Activated CD8-positive, alpha-beta T cell treated with anti-CD3 and anti-CD28 coated beads for 36 hours (primary cell): ENCODE measurements at places on chromosomes 5 and 9. TPM values are rescaled to one million over a fixed set of nuclear protein-coding genes. Genes with fewer than 3 reads are reported as not detected.

- H3K4me3 ChIP-seq, result no peak overlapping the region
- no peaks in the 10 kb centered on the region for H3K36me3 ChIP-seq
- no peak overlapping the region for H3K27ac ChIP-seq
- peaks cover 3% of the 10 kb centered on the region for H3K27me3 ChIP-seq
- peaks cover 10% of the 10 kb centered on the region for H3K4me1 ChIP-seq
These were observed 7.9 kb upstream of the OXCT1 start for GRCh38 chr5:41878173-41878572.

Gene DCTN4
- total RNA-seq, result 35.5 TPM

- no peaks in the 10 kb centered on the region for H3K27me3 ChIP-seq
- H3K4me3 ChIP-seq, result no peak overlapping the region
- H3K36me3 ChIP-seq, result no peaks in the 10 kb centered on the region
- H3K4me1 ChIP-seq, result peaks cover 2% of the 10 kb centered on the region
- no peak overlapping the region for H3K27ac ChIP-seq
These were observed 29.0 kb downstream of the RGS3 start for GRCh38 chr9:113492343-113493202.

Gene ANKRD55
- total RNA-seq, result not detected

Gene PPP2R2B
- total RNA-seq, result 0.65 TPM

Gene CENPK
- total RNA-seq, result 70.9 TPM

Gene SMIM33
- total RNA-seq, result 0.16 TPM

GRCh38 chr5:111950660-111951059, 193.7 kb upstream of the NREP start:
- no peaks in the 10 kb centered on the region for H3K4me1 ChIP-seq
- no peaks in the 10 kb centered on the region for H3K36me3 ChIP-seq
- H3K27me3 ChIP-seq, result no peaks in the 10 kb centered on the region
- H3K27ac ChIP-seq, result no peak overlapping the region
- no peak overlapping the region for H3K4me3 ChIP-seq
- DNase-seq, result no peak

Gene TIGD6
- total RNA-seq, result 2.2 TPM

GRCh38 chr5:110092955-110093785, 403.4 kb downstream of the MAN2A1 start:
- H3K4me1 ChIP-seq, result peaks cover 14% of the 10 kb centered on the region
- H3K27me3 ChIP-seq, result no peaks in the 10 kb centered on the region
- no peaks in the 10 kb centered on the region for H3K36me3 ChIP-seq
- H3K27ac ChIP-seq, result no peak overlapping the region
- H3K4me3 ChIP-seq, result no peak overlapping the region
- DNase-seq, result no peak

DNA sequence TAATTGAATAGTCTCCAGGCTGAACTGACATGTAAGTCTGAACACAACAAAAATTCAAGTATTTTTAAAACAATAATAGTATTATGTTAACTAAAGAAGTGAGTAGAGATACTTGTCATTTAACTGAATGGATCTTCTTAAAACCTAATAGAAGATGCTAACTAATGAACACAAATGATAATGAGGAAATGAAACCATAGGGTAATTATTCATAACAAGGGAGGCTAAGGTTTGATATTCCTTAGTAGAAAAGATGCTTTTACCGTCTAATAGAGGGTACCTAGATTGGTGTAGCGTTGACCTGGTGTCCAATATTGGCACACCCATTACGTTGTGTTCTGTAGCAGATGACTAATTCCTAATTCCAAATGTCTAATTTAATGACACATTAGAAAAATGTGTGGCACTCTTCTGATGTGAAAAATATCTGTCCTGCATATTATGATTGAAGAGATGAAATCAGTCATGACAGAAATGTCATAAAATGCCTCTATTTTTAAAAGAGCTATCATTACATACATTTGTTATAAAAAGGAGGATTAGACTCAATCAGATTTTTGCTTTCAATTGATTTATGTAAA, 14.9 kb upstream of the DAB2 start:
- peaks cover 2% of the 10 kb centered on the region for H3K4me1 ChIP-seq
- H3K36me3 ChIP-seq, result no peaks in the 10 kb centered on the region
- no peak overlapping the region for H3K27ac ChIP-seq
- DNase-seq, result no peak
- no peaks in the 10 kb centered on the region for H3K27me3 ChIP-seq

Gene ADAMTSL2
- 0.11 TPM for total RNA-seq

Gene DIPK1B
- 0.14 TPM for total RNA-seq

DNA sequence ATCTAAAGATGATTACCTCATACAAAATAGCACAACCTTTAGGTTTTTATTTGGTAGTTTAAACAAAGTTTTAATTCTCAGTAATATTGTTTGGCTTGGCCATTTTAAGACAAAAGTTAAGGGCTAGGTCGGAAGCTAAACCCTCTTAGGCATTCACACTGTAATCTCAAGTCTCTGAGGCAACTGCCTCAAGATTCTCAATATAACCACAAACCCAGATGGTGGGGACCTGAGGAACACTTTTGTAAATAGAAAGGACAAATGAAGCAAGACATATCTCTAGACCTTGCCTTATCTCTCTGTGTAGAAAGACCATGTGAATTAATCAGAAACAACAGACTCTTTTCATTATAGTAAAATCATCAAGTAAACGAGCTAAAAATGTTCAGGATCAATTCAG, 500.2 kb upstream of the CDH6 start:
- DNase-seq, result no peak
- no peaks in the 10 kb centered on the region for H3K27me3 ChIP-seq
- H3K4me1 ChIP-seq, result no peaks in the 10 kb centered on the region
- no peaks in the 10 kb centered on the region for H3K36me3 ChIP-seq
- no peak overlapping the region for H3K27ac ChIP-seq
- no peak overlapping the region for H3K4me3 ChIP-seq

Gene ST8SIA4
- 34.1 TPM for total RNA-seq

Gene LIFR
- not detected for total RNA-seq

Gene IFNK
- not detected for total RNA-seq

Gene C1QTNF3
- total RNA-seq, result 1.3 TPM

DNA sequence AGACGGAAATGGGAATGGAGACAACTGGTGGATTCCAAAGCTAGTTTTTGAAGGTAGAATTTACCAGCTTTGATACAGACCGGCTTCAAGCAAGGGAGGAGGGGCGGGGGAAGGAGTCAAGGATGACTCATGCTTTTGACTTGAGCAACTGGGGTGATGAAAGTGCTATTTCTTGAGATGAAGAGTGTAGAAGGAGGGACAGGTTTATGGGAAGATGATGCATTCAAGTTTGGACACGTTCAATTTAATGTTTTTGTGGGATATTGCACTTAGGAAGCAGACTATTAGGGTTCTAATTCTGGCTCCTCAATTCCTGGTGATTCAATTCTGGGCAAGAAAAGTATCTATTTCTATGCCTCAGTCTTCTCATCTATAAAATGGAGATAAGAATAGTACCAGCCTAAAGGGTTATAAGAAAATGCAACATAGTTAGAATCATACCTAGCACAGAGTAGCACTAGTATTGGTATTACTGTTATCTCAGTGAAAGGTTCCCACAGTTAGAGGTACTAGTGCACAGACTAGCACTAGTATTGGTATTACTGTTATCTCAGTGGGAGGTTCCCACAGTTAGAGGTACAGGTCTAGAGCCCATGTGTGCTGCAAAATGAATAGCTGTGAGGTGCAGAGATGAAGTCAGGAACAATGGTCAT, 4.6 kb downstream of the NIPAL4 start:
- H3K4me1 ChIP-seq, result peaks cover 18% of the 10 kb centered on the region
- peak overlapping the region; percentile 47 for H3K27ac ChIP-seq
- peaks cover 20% of the 10 kb centered on the region for H3K27me3 ChIP-seq

Gene F12
- 7.9 TPM for total RNA-seq

Gene CXCL14
- total RNA-seq, result not detected

Gene ANKRD34B
- total RNA-seq, result not detected

GRCh38 chr9:132943651-132944293, 644 bp downstream of the TSC1 start:
- peak overlapping the region; percentile 99 for H3K4me3 ChIP-seq
- no peaks in the 10 kb centered on the region for H3K27me3 ChIP-seq
- H3K36me3 ChIP-seq, result no peaks in the 10 kb centered on the region
- H3K4me1 ChIP-seq, result peaks cover 26% of the 10 kb centered on the region

GRCh38 chr9:101366038-101366756, 18.6 kb downstream of the BAAT start:
- H3K4me3 ChIP-seq, result no peak overlapping the region
- no peaks in the 10 kb centered on the region for H3K4me1 ChIP-seq
- DNase-seq, result no peak
- H3K27me3 ChIP-seq, result peaks cover 4% of the 10 kb centered on the region
- no peak overlapping the region for H3K27ac ChIP-seq
- H3K36me3 ChIP-seq, result no peaks in the 10 kb centered on the region

GRCh38 chr5:169705322-169705721, 68.2 kb downstream of the DOCK2 start:
- H3K27me3 ChIP-seq, result no peaks in the 10 kb centered on the region
- no peak for DNase-seq
- no peak overlapping the region for H3K4me3 ChIP-seq
- H3K27ac ChIP-seq, result peak overlapping the region; percentile 44
- peaks cover 18% of the 10 kb centered on the region for H3K4me1 ChIP-seq
- peaks cover 62% of the 10 kb centered on the region for H3K36me3 ChIP-seq

DNA sequence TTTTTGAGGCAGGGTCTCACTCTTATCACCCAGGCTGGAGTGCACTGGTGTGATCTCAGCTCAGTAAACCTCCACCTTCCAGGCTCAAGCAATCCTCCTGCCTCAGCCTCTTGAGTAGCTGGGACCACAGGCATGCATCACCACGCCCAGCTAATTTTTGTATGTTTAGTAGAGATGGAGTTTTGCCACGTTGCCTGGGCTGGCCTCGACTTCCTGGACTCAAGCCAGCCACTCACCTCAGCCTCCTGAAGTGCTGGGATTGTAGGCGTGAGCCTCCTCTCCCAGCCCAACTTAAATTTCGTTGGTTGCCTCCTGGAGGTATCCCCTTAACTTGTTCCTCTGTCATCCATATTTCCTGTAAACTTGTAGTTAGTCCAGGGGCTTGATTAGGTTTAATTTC, 47.2 kb downstream of the RAB24 start:
- H3K27me3 ChIP-seq, result no peaks in the 10 kb centered on the region
- H3K27ac ChIP-seq, result peak overlapping the region; percentile 3
- H3K4me1 ChIP-seq, result no peaks in the 10 kb centered on the region
- no peak overlapping the region for H3K4me3 ChIP-seq
- peaks cover 29% of the 10 kb centered on the region for H3K36me3 ChIP-seq
- no peak for DNase-seq

Gene TBC1D13
- total RNA-seq, result 12.5 TPM

- no peak for DNase-seq
- peaks cover 2% of the 10 kb centered on the region for H3K27me3 ChIP-seq
- H3K27ac ChIP-seq, result no peak overlapping the region
- no peaks in the 10 kb centered on the region for H3K36me3 ChIP-seq
- H3K4me3 ChIP-seq, result no peak overlapping the region
These were observed 20.1 kb upstream of the HAPLN1 start for GRCh38 chr5:83740741-83741140.

Gene TMEM252
- not detected for total RNA-seq

- no peak overlapping the region for H3K4me3 ChIP-seq
- no peaks in the 10 kb centered on the region for H3K27me3 ChIP-seq
- H3K36me3 ChIP-seq, result peaks cover 63% of the 10 kb centered on the region
- no peak for DNase-seq
- H3K27ac ChIP-seq, result no peak overlapping the region
These were observed 18.0 kb downstream of the HMGCS1 start for GRCh38 chr5:43295202-43295601.

DNA sequence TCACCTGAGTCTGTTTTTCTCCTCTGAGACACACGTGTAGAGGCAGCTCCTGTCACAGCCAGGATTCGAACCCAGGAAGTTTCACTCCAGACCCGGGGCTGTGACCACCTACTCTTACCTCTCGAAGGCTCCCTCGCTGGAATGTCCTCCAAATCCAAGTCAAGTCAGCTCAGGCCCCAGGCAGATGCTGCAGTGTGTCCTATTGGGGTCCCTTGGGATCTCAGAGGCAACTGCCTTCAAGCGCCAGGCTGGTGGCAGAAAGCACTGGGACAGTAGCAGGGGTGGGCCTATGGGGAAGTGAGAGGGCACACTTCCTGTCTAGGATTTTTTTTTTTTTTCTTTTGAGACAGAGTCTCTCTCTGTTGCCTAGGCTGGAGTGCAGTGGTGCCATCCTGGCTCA, 762 bp upstream of the ST6GALNAC4 start:
- no peak for DNase-seq
- H3K36me3 ChIP-seq, result peaks cover 15% of the 10 kb centered on the region
- H3K27me3 ChIP-seq, result no peaks in the 10 kb centered on the region

GRCh38 chr9:127290561-127291065, 26.0 kb downstream of the GARNL3 start:
- H3K27ac ChIP-seq, result no peak overlapping the region
- H3K27me3 ChIP-seq, result peaks cover 30% of the 10 kb centered on the region
- H3K4me1 ChIP-seq, result no peaks in the 10 kb centered on the region
- H3K4me3 ChIP-seq, result no peak overlapping the region
- H3K36me3 ChIP-seq, result peaks cover 2% of the 10 kb centered on the region
- no peak for DNase-seq

Gene ITGA2
- 0.74 TPM for total RNA-seq

Gene BRINP1
- not detected for total RNA-seq

Gene SELENOP
- not detected for total RNA-seq

Gene SEMA6A
- total RNA-seq, result not detected

Gene FOXD4L6
- total RNA-seq, result not detected

Gene FCN1
- not detected for total RNA-seq

Gene ADAM19
- 12.9 TPM for total RNA-seq

GRCh38 chr9:112377087-112377486, 2.8 kb upstream of the HSDL2 start:
- no peaks in the 10 kb centered on the region for H3K27me3 ChIP-seq
- no peaks in the 10 kb centered on the region for H3K36me3 ChIP-seq
- H3K4me3 ChIP-seq, result no peak overlapping the region
- H3K27ac ChIP-seq, result no peak overlapping the region

DNA sequence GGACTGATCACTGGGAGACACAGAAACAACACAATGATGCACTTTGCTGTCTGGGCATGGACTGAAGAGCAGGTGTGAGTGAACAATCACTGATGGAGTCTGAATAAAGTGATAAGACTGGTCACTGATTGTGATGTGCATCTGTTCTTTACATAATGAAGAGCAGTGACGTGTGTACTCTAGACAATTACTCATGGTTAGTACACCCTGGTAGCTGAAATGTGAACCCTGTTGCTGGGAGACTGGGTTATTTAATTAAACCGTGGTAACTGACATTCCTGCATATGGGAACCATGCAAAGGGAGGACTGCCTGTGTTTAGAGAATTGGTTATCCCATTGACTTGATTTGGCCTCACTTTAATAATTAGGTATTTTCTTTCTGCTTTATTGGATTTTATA, 202.9 kb downstream of the NR2F1-AS1 start:
- no peaks in the 10 kb centered on the region for H3K4me1 ChIP-seq
- DNase-seq, result no peak
- H3K4me3 ChIP-seq, result no peak overlapping the region
- H3K36me3 ChIP-seq, result no peaks in the 10 kb centered on the region

GRCh38 chr5:141507387-141508091, 18.7 kb downstream of the PCDHGC5 start:
- no peaks in the 10 kb centered on the region for H3K36me3 ChIP-seq
- DNase-seq, result no peak
- H3K4me3 ChIP-seq, result no peak overlapping the region
- H3K27ac ChIP-seq, result no peak overlapping the region
- H3K27me3 ChIP-seq, result no peaks in the 10 kb centered on the region

Gene PLK2
- 4.0 TPM for total RNA-seq

Gene ADAMTS16
- not detected for total RNA-seq
